ENCODE measurements at places on chromosomes 2 and 18.
A peak's percentile ranks its signal among the peaks of the same experiment; 100 is the strongest.

GRCh38 chr18:25621144-25621543 lies 269.2 kb upstream of the ZNF521 start:
- DNase-seq, result no peak

DNA sequence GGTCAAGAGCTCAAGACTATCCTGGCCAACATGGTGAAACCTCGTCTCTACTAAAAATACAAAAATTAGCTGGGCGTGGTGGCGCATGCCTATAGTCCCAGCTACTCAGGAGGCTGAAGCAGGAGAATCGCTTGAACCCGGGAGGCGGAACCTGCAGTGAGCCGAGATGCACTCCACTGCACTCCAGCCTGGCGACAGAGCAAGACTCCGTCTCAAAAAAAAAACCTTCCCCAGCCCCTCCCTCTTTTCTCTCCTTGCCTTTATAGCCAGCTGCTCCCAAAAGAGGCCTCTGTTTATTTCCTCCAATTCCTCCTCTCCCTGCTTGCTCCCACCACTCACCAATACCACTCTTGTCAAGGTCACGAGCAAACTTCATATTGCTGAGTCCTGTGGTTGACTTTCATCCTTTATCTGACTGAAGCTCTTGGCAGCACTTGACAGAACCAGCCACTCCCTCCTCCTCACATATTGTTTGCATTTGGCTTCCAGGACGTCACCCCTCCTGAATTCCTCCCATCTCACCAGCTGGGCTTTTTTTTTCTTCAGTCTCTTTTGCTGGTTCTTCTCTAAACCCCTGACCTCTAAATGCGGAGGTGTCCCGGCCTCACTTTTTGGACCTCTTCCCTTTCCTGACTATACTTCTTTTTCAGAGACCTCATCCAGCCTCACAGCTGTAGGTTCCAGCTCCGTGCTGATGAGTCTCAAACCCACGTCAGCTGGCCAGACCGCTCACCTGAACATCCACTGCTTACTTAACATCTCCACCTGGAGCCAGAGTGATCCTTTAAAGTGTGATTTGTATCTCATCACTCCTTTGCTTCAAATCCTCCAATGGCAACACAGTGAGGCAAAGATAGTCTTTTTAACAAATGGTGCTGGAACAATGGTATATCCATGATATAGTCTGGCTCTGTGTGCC lies 84.6 kb upstream of the CAB39 start:
- DNase-seq, result peak; percentile 37

- no peak for DNase-seq
These were observed 478.4 kb upstream of the HS6ST1 start for GRCh38 chr2:128797092-128797491.

DNA sequence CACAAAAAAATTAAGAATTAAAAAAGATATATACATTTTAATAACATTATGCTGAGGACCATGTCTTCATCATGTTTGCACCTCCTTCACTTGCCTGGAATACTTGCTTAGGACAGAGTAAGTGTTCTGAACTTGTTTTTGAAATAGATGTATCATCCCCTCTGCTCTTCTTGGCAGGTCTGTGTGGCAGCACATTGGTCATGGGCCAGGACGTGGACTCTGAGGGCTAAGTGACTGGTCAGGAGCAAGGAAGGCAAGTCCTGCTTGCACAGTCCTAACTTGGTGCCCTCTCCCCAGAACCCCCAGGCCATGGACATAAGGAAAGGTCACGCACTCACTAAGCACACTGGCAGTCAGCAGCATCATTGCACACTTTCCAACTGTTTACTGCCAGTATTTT lies 95.8 kb downstream of the PTPRM start:
- no peak for DNase-seq

- no peak for DNase-seq
These were observed 16.2 kb upstream of the ECEL1 start for GRCh38 chr2:232503809-232504323.

DNA sequence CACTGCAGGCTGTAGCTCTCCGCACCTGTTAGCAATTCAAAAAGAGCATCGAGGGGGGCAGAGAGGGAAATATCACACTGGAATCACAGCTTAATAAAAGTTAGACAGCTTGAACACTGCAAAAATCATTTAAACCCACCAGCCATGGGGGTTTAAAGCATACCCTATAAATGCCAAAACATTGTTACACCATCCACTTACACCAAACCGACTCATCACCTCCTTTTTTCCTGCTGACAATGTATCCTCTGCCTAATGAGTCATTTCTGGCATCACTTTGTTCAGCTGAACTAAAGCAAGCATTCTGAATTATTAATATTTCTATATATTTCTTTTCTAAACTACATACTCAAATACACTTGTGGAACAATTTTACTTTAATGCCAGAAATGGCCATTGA lies 21.6 kb downstream of the MC4R start:
- no peak for DNase-seq

- no peak for DNase-seq
These were observed 682 bp upstream of the LNPK start for GRCh38 chr2:176002688-176003210.

- DNase-seq, result no peak
These were observed 209.9 kb downstream of the ARL4C start for GRCh38 chr2:234286956-234287355.

DNA sequence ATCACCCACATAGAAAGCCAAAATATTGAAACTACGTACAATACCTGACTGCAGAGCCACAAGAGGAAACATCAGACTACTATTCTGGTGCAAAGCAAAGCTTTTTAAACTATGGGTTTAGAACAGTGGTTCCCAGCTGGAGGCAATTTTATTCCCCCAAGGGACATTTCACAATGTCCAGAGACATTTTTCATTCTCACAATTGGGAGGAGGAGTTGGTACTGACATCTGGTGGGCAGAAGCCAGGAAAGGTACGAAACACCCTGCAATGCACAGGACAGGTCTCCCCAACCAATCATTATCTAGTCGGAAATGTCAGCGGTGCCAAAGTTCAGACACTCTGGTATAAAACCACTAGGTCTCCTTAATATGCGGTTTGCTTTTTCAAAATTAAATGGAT lies 88.4 kb upstream of the ARL5A start:
- no peak for DNase-seq

- DNase-seq, result no peak
These were observed 463.7 kb upstream of the FSIP2 start for GRCh38 chr2:185274718-185275484.

GRCh38 chr2:179237209-179237946 lies 27.3 kb downstream of the SESTD1 start:
- DNase-seq, result no peak

DNA sequence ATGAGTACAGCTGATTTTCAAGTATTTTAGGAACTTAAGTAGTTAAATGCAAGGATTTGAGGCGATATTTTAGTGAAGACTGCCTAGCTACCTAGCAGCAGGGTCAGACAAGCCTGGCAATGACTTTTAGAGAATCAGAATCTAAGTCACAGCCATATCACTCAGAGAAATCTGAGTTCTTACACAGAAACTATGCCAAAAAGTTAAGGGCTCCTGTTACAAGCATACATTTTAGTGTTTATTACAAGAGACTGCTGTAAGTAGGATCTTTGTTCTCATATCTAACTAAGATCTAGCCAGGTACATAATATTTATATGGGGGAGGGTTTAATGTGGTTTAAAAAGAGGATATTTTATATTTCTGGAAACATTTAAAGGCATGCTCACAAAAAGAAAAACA lies 37.5 kb downstream of the MAP4K3 start:
- DNase-seq, result no peak

Data from fibroblast of skin of left quadriceps (primary cell).